ENCODE measurements at places on chromosomes 2 and 18. TPM values are rescaled to one million over a fixed set of nuclear protein-coding genes. Genes with fewer than 3 reads are reported as not detected.

The SALL3 gene
- total RNA-seq: not detected

The SERPINB11 gene
- 85.9 TPM for total RNA-seq

The NEUROD1 gene
- not detected for total RNA-seq

The CRYGC gene
- not detected for total RNA-seq

The MRO gene
- 0.83 TPM for total RNA-seq

The CNTNAP5 gene
- total RNA-seq: not detected

The SNORC gene
- 0.56 TPM for total RNA-seq

The LBH gene
- total RNA-seq: 2.4 TPM

The SRD5A2 gene
- total RNA-seq: not detected

The WNT10A gene
- 8.0 TPM for total RNA-seq

The SNTG2 gene
- total RNA-seq: 1.7 TPM

The RAX gene
- total RNA-seq: not detected

The CASP10 gene
- total RNA-seq: 17.0 TPM

The RIT2 gene
- not detected for total RNA-seq

The UGT1A3 gene
- 2.8 TPM for total RNA-seq

The ALK gene
- not detected for total RNA-seq

The POMC gene
- 3.4 TPM for total RNA-seq

The CERKL gene
- not detected for total RNA-seq

The TMEM18 gene
- 18.9 TPM for total RNA-seq

The C2orf80 gene
- not detected for total RNA-seq

The BCL2L11 gene
- total RNA-seq: 28.2 TPM

The GNAL gene
- 2.4 TPM for total RNA-seq

The LYPD1 gene
- 0.15 TPM for total RNA-seq

The UGT1A4 gene
- 3.8 TPM for total RNA-seq

The BARD1 gene
- 25.0 TPM for total RNA-seq

The C1GALT1C1L gene
- 0.38 TPM for total RNA-seq

The PREPL gene
- total RNA-seq: 21.5 TPM

The KCNK3 gene
- total RNA-seq: 1.6 TPM

The ANKRD30B gene
- not detected for total RNA-seq

The SRBD1 gene
- total RNA-seq: 21.6 TPM

The SLC38A11 gene
- 2.5 TPM for total RNA-seq

The MOGAT1 gene
- total RNA-seq: not detected

The VAMP8 gene
- 144 TPM for total RNA-seq

The GALNT13 gene
- total RNA-seq: 0.38 TPM

The PLEKHH2 gene
- 1.7 TPM for total RNA-seq

The USP40 gene
- 18.7 TPM for total RNA-seq

The ABCG5 gene
- total RNA-seq: not detected

The SPP2 gene
- total RNA-seq: not detected

The PRSS56 gene
- not detected for total RNA-seq

The GTF2A1L gene
- 4.0 TPM for total RNA-seq

The RESP18 gene
- not detected for total RNA-seq

The EPB41L3 gene
- 34.1 TPM for total RNA-seq

The DCDC2C gene
- not detected for total RNA-seq

The CFC1 gene
- total RNA-seq: not detected
